ENCODE measurements at places on chromosomes 2 and 18. TPM values are rescaled to one million over a fixed set of nuclear protein-coding genes. Genes with fewer than 3 reads are reported as not detected.

The ACMSD gene
- not detected for total RNA-seq

The SERPINB4 gene
- total RNA-seq: not detected

The IL36RN gene
- total RNA-seq: not detected

The COL3A1 gene
- 2.6 TPM for total RNA-seq

The OSR1 gene
- not detected for total RNA-seq

The SEC11C gene
- total RNA-seq: 40.2 TPM

The FEV gene
- total RNA-seq: not detected

The B3GNT2 gene
- total RNA-seq: 24.0 TPM

The SLC4A5 gene
- 0.05 TPM for total RNA-seq

The DGUOK gene
- 55.4 TPM for total RNA-seq

The ARHGAP28 gene
- total RNA-seq: 2.1 TPM

The RAB1A gene
- total RNA-seq: 90.4 TPM

The CD8B gene
- total RNA-seq: not detected

The APOB gene
- total RNA-seq: under 0.01 TPM

The TMEM37 gene
- total RNA-seq: 0.33 TPM

The UGT1A4 gene
- total RNA-seq: not detected

The VRK2 gene
- 39.2 TPM for total RNA-seq

The CDK5R2 gene
- not detected for total RNA-seq

The GNAL gene
- total RNA-seq: 0.05 TPM

The VIT gene
- not detected for total RNA-seq

The CXCR2 gene
- not detected for total RNA-seq

The LBX2 gene
- 4.3 TPM for total RNA-seq

The GALR1 gene
- not detected for total RNA-seq

The SLC23A3 gene
- total RNA-seq: 0.60 TPM

The CCL20 gene
- 6.5 TPM for total RNA-seq

The XDH gene
- total RNA-seq: not detected

The CAPN14 gene
- not detected for total RNA-seq

The PDCL3 gene
- 28.9 TPM for total RNA-seq

The DNAJC5G gene
- total RNA-seq: not detected

The RBFA gene
- 37.7 TPM for total RNA-seq

The NOL4 gene
- total RNA-seq: not detected

The PLGLB1 gene
- total RNA-seq: 0.20 TPM

The DAPL1 gene
- not detected for total RNA-seq

The SPTBN1 gene
- total RNA-seq: 261 TPM

The LRRTM4 gene
- total RNA-seq: not detected

The NXPH2 gene
- not detected for total RNA-seq

The SERPINB2 gene
- total RNA-seq: 5.7 TPM

The ZBTB7C gene
- not detected for total RNA-seq

The PSMD14 gene
- total RNA-seq: 123 TPM

The HTRA2 gene
- 23.4 TPM for total RNA-seq

The HOXD12 gene
- total RNA-seq: not detected

The TRABD2A gene
- 0.60 TPM for total RNA-seq

The TRIM43 gene
- total RNA-seq: not detected

The GALNT5 gene
- under 0.01 TPM for total RNA-seq

The GALNT14 gene
- 2.1 TPM for total RNA-seq

The DSEL gene
- total RNA-seq: 5.9 TPM

The EMX1 gene
- total RNA-seq: not detected

The KCNG2 gene
- total RNA-seq: not detected
